ENCODE measurements at places on chromosomes 11 and 22. TPM values are rescaled to one million over a fixed set of nuclear protein-coding genes. Genes with fewer than 3 reads are reported as not detected.

C11orf98 gene
- 30.7 TPM for total RNA-seq

NXPE4 gene
- total RNA-seq = not detected

VSIG2 gene
- total RNA-seq = 3.1 TPM

DNAJC24 gene
- 14.8 TPM for total RNA-seq

BIK gene
- not detected for total RNA-seq

SLC22A9 gene
- total RNA-seq = not detected
